ENCODE measurements at places on chromosomes 5 and 9.

DNA sequence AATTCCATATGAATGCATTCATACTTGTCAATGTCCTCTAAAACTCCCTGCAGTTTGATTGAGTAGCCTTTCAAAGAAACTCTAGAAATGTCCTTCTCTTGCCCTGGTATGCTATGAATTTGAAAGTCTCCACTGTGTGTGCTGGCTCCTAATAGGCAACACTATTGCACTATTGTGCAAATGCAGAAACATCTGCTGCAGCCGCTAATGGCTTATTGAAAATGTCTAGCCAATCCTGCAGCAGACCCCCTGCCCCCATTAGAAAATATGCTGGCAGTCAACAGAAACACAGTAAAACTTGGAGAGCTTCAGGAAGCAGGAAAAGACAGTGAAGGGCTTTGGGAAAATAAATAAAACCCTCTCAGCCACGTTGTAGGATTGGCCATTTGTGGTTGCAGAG is 87.3 kb upstream of the GRAMD2B start:
- no peak for DNase-seq

DNA sequence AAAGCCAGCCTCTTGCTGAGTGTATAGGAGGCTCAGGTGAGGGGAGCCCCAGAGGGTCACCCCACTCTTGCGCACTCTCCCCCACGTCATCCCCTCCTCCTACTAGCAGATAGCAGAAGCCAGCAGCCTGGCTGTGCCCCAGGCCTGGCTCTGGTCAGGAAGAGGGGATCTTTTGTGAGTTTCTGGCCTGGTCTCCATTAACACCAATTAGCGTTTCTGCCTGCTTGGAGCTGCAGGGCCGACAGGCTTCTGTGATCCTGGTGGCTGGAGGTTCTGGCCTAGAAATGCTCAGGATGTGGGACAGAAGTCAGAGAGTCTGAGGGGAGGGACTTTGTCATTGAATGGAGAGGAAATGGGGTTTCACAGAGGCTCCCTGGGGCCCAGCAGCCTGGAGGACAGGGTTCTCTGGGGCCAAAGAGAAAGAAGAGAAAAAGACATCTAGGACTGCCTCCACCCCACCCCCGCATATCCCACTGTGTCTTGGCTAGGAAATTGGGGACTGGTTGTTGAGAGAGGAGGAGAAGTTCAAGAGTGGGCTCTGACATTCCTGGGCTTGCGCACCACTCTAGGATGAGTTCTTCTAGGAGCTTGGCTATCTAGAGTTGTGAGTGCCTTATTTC is 47.5 kb upstream of the ARAP3 start:
- no peak for DNase-seq

- DNase-seq = no peak
Measured at GRCh38 chr5:38636626-38637025, 80.2 kb upstream of the LIFR start.

DNA sequence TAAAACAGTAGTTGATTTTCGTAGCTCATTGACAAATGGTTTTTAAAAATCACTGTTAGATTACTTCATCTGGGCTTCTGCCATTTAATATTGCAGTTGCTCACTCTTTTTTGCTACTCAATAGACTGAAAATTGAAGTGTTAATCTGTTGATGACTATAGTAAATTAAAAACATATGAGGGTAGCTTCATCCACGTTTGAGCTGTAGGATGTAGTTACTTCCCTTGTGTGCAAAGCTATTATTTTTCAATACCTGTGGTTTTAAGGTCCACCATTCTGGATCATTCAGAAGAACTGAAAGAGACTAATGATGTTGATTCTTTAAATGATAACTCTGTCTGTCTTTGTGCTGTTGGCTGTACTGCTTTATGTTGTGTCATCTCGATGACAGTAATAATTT is 74.7 kb downstream of the LNPEP start:
- no peak for DNase-seq

DNA sequence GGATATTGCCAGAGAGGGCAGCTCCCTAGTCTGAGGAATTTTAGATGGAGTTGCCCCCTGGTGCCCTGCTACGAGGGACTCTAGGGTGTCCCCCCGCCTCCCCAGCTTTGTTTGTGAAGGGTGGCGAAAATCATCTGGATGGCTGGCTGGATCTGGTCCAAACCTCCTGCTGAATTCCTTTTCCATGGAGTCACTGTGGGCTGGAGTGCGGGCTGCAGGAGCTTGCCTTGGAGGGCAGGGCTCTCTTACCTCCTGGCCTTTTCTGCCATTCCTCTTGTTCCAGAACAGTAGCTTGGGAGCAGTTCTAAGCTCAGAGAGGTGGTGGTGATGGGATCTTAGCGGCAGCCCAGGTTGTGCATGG is 2.1 kb downstream of the SYNPO start:
- no peak for DNase-seq

DNA sequence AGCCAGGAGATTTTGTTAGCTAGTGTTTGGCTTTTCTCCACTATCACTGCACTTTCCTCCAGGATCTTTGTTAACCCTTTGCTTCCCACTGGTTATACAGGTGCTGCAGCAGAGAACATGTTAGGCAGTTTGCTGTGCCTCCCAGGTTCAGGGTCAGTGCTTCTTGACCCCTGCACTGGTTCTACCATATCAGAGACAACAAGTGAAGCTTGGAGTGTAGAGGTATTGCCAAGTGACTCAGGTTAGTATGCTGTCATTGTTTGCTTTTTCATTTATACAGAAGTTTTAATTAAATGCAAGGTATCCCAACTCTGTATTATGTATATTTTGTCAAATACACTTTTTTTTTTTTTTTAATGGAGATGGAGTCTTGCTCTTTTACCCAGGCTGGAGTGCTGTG is 68.4 kb downstream of the GAPVD1 start:
- DNase-seq = no peak

DNA sequence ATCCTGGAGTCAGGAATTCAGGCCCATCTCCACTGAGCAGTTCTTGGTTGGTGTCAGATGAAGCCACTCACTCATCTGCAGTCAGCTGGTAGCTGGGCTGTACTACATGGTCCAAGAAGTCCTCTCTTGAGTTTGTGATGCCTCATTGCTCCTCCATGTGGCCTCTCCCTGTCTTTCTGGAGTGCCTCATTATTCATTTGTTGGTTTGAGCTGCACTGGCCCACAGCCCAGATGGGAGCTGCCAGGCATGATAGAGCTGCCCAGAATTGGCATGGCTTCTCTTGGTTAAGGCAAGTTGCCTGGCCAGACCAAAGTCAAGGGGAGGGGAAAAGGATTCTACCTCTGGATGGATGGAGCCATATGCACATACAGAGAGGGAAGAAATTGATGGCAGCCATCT is 8.0 kb downstream of the PTCD2 start:
- no peak for DNase-seq

DNA sequence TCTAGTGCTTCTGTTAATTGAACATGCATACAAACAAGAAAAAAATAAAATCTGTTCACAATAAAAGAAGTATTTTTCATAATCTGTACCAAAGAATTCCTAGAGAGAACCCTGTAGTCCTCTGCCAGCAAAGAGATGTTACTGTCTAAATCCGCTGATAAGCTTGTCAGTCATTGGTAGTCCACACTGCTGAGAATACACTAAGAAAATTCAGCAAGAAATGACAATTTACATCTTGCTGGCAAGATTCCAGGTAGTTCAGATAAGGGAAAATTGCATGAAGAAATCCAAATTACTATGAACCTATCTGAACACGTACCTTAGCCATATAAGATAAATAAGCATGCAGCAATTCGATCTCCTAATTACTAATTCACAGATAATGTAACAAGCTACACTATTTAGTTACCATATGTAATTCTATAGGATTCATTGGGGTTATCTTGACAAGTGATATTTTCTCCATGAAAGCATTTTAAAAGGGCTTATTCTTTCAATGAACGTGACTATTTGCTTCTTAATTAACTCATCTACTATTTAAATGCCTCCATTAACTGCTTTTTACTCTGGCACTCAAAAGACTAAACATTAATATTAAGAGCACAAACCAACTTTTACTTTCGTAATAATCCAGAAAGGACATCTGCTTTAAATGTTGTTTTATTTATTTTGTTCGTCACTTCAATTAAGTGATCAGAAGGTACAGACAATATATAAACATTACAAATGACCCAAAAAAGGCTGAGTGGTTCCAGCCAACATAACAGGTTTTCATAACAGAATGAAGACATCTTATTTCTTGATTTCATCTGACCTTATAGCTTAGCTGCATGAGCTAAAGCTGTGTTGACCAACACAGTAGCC is 9.7 kb downstream of the MPDZ start:
- no peak for DNase-seq

DNA sequence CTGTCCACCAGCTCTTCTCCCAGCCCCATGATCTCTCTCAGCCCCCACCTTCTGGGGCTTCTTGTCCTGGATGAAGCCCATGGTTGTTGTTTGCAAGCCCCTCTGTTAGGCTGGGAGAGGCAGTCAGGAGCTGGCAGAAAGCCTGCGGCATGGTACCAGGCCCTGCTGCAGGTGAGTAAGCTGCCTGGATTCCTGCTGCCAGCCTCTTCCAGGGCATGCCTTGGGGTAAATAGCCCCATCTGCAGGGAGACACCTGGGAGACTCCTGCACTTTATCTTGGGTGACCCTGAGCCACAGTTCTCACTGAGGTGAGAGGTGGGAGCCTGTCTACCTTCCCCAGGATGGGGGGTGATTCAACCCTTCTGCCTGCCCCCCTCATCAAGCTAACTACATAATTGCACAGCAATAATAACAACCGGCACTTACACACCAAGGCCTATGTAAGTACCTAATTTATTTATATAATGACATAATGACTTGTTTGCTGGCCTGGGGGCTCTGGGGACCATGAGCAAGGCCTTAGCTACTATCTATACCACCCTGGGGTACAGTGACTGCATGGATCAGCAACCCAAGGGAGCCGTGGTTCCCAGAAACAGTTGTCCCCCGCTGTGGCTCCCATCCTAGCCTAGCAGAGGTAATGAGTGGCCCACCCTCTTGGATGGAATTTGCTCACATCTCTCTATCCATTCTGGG is 116.0 kb downstream of the PSD2 start:
- no peak for DNase-seq

GRCh38 chr5:148162038-148162437 is 6.3 kb upstream of the SPINK14 start:
- DNase-seq = no peak

GRCh38 chr9:98726735-98727134 is 18.0 kb upstream of the GABBR2 start:
- DNase-seq = no peak

- DNase-seq = no peak
Measured at GRCh38 chr5:173665326-173665725, 48.9 kb upstream of the BOD1 start.

- DNase-seq = no peak
Measured at GRCh38 chr9:81513059-81513458, 176.3 kb downstream of the TLE1 start.

GRCh38 chr5:108295578-108296368 is 86.1 kb downstream of the FBXL17 start:
- no peak for DNase-seq

Data from GM12891 (cell line).